Endodermal cell (in vitro differentiated cells): ENCODE measurements at places on chromosomes 5 and 9. TPM values are rescaled to one million over a fixed set of nuclear protein-coding genes. Genes with fewer than 3 reads are reported as not detected.

The ANXA2R gene
- 0.43 and 0.97 TPM in 2 replicates for total RNA-seq

DNA sequence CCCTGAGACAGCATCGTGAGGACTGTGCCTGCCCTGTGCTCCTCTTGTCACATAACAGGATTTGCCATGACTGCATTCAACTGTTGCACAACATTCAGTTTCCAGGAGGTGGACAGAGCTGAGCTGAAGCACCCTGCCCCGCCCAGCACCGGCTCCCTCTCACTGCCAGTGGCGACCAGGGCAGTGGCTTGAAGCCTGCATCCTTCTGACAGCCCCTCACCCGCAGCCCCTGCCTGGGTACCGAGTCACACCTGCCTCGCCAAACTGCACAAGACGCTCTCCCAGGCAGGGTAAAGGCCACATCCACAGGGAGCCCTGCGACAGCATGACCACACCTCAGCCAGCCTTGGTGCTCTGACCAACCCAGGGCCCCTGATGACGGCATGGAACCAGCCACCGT, 59.9 kb upstream of the ZNF354A start:
- H3K36me3 ChIP-seq: no peaks in the 10 kb centered on the region
- H3K27ac ChIP-seq: no peak overlapping the region
- DNase-seq: no peak
- H3K27me3 ChIP-seq: no peaks in the 10 kb centered on the region
- no peak overlapping the region for H3K4me3 ChIP-seq

DNA sequence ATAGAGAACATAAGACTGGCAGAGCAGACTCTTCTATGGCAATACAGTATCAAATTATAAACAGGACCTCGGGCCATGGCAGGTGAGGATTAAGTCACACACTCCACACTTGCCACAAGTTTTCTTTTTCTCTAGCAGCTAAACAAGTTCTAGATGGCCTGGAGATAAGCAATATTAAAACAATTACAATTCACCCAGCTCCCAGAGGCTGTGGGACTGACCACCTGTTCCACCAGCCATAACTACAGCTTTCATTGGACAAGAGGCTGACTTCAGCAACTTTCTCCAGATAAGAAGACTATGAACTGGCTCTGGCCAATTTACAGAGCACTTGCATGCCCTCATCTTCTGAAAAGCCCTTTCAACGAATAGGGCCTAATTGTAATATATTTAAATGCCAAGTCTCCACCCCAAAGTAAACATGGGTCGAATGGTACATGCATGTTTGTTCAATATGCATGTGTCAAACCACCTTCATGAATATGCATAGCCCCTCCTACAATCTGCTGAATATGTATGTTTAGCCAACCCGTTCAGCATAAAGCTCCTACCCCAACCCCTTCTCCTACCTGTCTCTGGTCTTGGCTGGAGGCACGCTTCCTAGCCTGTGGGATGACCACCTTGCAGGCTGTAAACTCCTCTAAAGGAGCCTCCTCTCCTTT, 6.1 kb upstream of the CFAP157 start:
- H3K4me3 ChIP-seq: no peak overlapping the region
- no peaks in the 10 kb centered on the region for H3K36me3 ChIP-seq
- no peak for DNase-seq
- H3K4me1 ChIP-seq: no peaks in the 10 kb centered on the region

The NR6A1 gene
- total RNA-seq: 167 and 168 TPM in 2 replicates

- H3K27me3 ChIP-seq: no peaks in the 10 kb centered on the region
- no peak for DNase-seq
- H3K36me3 ChIP-seq: no peaks in the 10 kb centered on the region
- H3K4me3 ChIP-seq: no peak overlapping the region
- H3K27ac ChIP-seq: no peak overlapping the region
Measured at GRCh38 chr9:88362681-88363080, 25.6 kb upstream of the SPIN1 start.

DNA sequence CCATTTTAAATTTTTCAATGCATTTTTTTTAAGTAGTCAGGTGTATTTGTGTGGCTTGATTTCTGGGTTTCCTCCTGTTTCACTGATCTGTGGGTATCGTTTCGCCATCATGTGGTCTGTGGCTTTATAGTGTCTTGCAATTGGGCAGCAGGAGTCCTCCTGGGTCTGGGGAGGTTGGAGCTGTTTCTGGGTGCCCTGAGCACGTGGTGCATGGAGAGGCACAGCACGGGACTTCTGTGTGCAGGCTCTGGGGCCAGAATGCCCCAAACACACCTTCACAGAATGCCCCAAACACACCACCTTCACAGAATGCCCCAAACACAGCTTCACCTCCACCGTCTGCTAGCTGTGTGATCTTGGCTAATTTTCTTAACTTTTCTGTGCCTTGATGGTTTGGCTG, 82.6 kb upstream of the COL5A1 start:
- H3K4me1 ChIP-seq: no peaks in the 10 kb centered on the region
- DNase-seq: peak; percentile 11
- no peaks in the 10 kb centered on the region for H3K27me3 ChIP-seq
- no peak overlapping the region for H3K4me3 ChIP-seq
- no peak overlapping the region for H3K27ac ChIP-seq

- no peaks in the 10 kb centered on the region for H3K27me3 ChIP-seq
- DNase-seq: no peak
- H3K4me3 ChIP-seq: no peak overlapping the region
- H3K27ac ChIP-seq: no peak overlapping the region
Measured at GRCh38 chr5:1820926-1821325, 19.7 kb downstream of the NDUFS6 start.

- H3K27me3 ChIP-seq: no peaks in the 10 kb centered on the region
- DNase-seq: no peak
- peaks cover 4% of the 10 kb centered on the region for H3K36me3 ChIP-seq
Measured at GRCh38 chr5:90878549-90879196, 320.1 kb downstream of the ADGRV1 start.
